ENCODE measurements at places on chromosomes 1 and 21.

DNA sequence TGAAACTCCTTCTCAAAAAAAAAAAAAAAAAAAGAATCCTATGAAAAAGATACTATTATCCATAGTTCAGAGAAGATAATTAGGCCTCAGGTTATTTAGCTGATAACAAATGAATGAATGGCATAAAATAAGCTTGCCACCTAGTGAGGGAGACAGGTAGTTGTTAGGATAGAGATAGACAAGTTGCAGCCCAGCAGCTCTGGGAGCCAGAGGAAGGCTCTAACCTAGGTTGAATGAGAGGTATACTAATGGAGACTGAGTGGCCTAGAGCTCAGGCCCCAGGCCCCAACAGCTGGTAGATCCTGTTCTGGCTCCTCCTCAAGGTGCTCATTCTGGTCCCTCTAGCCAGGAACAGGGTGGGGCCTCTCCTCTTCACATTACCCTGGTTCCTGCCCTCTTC lies 20.6 kb upstream of the RSPO1 start:
- no peak for DNase-seq

- DNase-seq, result no peak
Observed at GRCh38 chr1:21089731-21090130, 87.0 kb downstream of the EIF4G3 start.

DNA sequence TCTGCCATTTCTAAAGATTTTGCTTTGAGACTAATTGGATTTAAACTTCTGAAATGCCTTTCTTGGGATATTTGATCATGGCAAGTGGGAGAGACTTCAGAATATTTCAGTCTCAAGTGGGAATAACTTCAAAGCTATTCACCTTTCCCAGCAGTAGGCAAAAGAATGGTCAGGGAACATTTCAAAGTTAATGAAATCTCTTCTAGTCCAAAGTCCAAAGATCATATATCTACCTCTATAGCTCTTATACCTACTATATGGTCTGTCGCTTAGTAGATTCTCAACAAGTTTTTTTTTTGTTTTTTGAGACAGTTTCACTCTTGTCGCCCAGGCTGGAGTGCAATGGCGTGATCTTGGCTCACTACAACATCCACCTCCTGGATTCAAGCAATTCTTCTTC lies 44.5 kb upstream of the PIGC start:
- no peak for DNase-seq

DNA sequence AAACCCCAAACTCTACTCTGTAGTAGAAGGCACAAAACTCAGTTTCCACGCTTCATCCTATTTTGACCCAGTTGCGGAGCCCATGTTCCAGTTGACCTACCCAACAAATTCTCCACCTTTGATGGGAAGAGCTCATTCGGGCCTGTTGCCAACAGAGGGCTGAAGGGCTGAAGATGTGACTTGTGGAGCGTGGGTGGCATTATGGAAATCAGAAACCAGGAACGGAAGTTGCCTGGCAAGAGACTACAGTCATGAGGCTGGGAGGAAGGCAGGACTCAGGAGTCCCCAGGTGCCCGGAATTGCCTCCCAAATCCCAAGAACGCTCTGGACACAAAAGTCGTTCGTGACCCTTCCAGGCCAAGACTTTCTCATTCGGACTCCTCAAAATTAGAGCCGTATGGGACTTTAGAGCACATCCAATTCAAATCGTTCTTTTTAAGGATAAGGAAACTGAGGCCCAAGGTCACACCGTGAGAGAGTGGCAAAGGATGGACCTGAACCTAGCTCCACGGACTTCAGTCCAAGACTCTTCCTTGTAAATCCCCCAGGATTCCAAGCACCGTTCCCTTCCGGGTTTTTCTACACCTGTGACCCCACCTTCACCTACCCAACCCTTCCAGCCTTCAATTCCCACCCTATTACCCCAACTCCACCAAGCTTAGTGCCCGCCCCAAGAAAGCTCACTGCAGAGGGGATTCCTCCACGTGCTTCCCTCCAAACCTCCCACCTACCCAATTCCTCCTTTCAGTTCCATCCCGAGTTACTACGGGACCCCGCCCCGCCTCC lies 739 bp downstream of the SMG5 start:
- peak; percentile 61 for DNase-seq

GRCh38 chr1:8259498-8260290 lies 58.2 kb upstream of the SLC45A1 start:
- no peak for DNase-seq

GRCh38 chr1:207156095-207156494 lies 52.1 kb downstream of the C4BPA start:
- no peak for DNase-seq

DNA sequence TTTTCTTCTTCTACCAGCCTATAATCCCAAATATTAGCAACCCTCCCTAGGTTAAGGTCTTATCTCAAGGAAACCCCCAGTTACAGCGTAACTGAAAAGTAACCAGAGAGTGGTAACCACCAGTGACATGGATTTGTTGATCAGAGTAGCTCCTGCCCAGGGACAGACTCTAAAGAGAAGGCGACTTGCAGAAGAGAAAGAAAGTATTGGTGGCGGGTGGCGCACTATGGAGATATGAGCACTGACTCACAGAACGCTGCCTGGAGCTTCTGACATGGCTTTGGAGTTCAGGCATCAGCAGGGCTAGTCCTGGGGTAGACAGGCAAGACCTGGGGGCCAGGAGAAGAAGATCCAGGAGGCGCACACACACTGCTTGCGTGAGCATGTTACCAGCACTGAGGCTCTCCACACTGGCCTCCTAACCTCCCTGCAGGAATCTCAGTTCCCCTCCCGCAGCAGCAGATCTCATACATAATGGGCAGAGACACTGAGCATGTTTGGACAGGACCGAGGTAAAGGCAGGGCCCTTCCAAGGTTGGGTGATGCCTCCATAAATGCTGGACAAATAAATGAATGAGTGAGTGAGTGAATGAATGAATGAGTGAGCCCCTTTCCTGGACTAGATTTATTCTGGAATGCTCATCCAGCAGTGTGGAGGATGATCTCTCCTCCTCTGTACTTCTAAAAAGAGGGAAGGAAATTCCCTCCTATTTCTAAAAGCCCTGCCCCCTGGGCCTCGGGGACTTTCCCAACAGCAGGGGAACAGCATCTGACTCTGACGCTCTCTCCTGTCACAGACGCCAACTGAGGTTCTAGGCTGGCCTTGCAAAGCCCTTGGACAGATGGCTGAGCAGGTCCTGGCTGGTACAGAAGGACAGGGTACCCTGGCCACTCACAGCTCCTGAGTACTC lies 175.5 kb downstream of the CLIC6 start:
- peak; percentile 82 for DNase-seq

DNA sequence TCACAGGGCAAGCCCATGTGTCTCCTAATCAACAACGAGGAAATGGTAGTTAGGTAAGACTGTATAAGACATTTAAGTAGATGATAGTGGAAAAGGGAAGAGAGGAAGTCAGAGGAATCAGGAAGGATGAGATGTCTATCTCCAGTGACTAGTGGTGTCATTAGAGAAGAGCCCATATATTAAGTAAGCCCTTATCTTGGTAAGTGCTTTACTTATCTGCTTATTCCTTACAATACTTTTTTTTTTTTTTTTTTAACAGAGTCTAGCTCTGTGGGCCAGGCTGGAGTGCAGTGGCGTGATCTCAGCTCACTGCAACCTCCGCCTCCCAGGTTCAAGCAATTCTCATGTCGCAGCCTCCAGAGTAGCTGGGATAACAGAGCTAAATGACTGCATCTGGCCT lies 29.5 kb downstream of the RNF11 start:
- no peak for DNase-seq

DNA sequence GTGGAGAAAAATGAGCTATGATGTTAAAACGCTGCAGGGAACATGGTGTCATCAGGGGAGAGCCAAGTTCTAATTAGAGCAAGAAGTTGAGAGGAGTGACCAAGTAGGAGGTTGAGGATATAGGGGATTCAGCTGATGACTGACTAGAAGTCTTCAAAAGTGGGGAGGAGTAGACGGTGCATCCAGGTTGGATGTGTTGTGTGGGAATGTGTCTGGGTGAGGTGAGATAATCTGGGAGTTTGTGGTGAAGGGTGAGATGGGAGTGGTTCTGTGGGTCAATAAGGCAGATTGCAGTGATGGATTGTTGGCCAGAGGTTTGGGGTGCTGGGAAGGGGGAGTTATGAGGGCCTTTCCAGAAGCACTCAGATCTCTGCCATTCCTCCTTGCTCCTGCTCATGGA lies 72.0 kb upstream of the IRF2BP2 start:
- DNase-seq, result no peak

- no peak for DNase-seq
Observed at GRCh38 chr1:248849637-248850036, 9.2 kb downstream of the ZNF692 start.

GRCh38 chr1:15251857-15252835 lies 5.1 kb downstream of the FHAD1 start:
- no peak for DNase-seq

DNA sequence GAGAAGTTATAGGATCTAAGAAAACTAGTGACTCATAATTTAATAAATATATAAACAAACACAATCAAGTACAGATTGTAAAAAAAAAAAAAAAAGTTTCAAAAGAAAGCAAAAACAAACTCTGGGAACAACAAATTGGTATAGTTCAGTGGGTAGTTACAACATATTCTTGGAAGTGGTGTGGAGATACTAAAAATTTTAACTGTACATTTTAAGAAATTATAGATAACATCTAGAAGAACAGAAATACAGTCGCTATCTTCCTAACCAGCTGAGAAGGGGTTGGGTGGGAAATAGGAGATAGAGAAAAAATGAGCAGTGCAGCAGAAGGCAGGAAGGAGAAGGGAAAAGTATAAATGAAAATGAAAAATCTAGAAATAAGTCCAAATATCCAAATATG lies 70.5 kb downstream of the LRRC8C start:
- no peak for DNase-seq

DNA sequence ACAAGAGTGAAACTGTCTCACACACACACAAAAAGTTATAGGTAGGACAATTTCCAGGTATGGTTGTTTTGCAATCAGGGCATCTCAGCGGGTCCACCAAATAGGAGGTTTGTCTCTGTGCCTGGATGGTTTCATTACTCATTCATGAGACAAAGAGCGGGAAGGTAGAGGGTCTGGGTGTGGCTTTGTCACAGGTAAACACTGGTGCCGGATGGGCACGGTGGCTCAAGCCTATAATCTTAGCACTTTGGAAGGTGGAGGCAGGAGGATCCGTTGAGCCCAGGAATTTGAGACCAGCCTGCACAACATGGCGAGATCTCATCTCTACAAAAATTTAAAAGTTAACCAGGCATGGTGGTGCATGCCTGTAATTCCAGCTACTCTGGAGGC lies 16.3 kb upstream of the ERVH48-1 start:
- no peak for DNase-seq

DNA sequence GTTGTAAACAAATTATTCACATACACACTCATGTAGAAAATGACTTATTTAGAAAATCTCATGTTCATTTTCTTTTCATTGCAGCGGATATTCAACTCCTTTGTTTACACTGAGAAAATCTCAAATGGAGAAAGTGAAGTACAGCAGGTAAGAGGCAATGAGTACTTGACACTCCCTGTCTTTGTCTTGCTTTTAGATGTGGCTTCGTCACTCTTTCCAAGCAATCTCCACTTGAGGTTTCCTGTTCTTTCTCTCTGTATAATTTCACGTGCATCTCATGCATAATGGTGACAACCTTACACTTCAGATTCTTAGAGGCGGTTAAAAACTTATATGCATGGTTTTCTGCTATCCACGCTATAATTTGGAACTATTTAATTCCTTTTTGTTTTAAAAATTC lies 80.6 kb downstream of the CACHD1 start:
- DNase-seq, result no peak

DNA sequence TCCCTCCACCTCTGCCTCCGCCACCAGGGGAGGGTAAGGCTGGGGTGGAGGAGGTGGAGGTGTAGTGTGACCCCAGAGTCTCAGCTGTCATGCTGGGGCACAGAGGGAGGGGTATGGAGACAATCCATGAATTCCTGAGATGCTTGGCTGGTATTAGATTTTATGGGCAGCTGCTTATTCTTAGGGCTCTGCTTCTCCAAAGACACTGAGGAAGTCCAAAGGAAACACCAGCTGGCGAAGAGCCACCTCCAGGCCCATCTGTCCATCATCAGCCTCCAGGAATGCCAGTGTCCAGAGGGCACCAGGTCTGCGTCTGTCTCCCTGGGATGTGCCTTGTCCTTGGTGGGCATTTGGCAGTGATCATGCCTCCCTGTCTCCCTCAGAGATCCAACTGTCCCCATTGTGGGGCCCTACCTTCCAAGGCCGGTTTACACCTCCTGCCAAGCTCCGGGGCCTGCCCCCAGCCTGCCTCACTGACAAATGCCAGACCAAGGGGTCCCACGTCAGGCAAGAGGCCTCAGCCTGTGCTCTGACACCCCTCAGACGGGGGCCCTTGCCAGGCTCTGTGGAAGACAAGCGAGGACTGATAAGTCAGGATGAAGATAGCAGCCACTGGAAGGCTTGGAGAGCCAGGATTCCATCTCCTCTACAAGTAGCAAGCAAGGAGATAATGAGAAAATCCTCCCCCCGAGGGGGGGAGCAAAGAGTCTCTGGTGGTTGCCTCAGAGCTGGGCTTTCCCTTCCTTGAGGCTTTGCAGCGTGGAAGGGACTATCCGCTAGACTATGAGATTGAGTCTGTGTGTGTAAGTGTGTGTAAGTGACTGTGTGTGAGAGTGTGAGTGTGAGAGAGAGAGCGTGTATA lies 1.6 kb downstream of the TNNI1 start:
- DNase-seq, result no peak

DNA sequence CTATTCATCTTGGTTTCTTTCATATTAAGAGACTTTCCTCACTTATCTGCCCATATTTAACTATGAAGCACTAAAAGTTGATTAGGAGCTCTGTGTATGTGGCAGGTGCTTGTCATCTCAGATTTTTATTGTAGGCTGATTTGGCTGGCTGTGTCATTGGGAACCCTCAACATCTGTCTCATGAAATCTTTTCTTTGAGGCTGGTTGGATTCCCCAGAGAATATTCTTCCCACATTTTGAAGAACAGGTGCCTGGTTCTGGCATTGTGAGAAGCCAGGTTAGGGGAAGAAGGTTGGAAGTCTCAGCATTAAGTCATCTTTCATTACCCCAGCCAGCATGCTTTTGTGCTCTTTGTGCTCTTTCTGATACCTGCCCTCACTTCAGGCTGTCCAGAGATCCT lies 37.1 kb downstream of the EEIG2 start:
- DNase-seq, result peak; percentile 91

DNA sequence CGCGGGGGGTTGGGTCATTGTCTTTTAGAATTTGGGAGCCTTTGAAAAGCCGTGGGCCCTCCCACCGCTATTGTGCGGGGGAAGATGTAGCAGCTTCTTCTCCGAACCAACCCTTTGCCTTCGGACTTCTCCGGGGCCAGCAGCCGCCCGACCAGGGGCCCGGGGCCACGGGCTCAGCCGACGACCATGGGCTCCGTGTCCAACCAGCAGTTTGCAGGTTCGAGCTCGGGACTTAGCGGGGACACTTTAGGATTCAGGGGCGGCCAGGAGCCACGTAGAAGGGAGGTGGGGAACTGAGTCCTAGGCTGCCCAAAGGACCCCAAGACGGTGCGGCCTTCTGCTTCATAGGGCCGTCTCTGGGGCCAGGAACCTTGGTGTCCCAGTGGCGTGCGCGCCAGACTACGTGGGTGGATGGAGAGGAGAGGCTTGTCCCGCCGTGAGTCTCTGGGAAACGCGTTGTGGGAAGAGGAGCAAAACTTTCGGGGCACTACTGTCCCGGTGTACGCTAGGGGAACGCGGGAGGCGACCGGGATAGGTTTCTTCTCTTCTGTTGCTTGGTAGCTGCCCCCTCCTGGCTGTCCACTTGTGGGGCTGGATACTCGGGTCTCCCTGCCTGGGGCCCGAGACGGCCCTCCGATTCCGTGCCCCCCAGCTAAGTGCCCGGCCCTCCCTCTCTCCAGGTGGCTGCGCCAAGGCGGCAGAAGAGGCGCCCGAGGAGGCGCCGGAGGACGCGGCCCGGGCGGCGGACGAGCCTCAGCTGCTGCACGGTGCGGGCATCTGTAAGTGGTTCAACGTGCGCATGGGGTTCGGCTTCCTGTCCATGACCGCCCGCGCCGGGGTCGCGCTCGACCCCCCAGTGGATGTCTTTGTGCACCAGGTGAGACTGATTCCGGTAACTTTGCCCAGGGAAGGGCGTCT lies at the start of gene LIN28A:
LIN28A (plus strand) TSS at position 112 of the 918 bp plus-strand sequence; CDS start at position 187, 75 bp downstream.
- DNase-seq, result no peak

Measured in NCI-H2171 treated with DMSO at 0.1 percent for 48 hours (cell line).